ENCODE measurements at places on chromosomes 16 and 17.

DNA sequence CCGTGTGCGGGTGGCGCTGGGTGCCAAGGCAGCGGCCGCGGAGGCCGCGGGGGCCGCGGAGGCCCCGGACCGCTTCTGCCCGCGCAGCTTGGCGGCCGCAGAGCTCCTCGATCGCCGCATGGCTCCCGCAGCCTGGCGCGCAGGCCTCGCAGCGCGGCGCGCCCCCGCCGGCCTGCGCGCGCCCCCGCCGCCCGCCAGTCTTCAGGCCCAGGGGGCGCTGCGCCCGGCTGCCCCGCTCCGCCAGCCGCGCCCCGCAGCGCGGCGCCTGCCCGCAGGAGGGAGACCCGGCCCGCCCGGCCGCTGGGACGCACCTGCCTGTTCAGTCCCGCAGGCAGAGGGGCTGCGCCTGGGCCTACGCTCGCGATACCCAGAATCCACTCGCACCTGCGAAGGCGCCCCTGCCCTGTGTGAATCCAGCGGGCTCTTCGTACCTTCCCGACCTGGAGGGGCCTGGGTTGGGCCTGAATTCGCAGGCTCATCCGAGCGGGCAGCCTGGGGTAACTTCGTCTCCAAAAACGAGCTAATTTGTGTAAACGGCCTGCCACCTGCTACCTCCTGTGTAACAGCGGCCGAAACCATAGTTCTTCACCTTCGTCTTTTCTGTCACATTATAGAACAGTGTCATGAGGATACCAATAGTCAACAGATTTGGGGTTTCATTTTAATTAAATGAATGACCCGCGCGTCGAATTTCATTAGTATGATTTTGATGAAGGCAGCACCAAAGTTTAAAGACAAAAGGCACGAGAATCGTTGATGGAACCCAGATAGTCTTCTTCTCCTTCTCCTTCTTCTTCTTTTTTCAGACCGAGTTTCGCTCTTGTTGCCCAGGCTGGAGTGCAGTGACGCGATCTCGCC, at the start of gene CENPV:
TSS of gene CENPV (minus strand) at position 153 of the 858 bp plus-strand sequence. CDS start at position 120, 33 bp downstream.
- DNase-seq = peak; percentile 53

DNA sequence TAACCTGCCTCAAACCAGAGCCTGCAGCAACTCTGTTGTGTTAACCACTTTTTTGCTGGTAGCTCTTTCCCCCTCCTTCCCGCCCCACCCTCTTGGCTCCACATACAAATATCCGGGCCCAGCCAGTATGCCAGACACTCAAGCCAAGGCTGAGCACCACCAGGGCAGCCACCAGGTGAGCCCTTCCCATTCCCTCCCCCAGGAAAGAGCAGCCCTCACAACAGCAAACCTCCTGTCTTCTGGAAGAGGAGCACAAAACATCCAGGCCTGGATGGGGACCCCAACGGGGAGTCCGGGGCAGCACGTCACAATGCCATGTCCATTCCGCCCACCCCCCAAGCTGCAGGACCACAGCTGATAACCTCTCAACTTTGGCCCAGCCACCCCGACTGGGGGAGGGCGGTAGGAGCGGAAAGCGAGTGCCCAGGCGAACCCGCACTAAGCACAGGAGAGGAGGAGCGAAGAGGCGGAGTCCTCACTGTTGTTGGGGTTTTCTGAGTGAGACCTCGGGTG, 757 bp downstream of the ORMDL3 start:
- no peak for DNase-seq

DNA sequence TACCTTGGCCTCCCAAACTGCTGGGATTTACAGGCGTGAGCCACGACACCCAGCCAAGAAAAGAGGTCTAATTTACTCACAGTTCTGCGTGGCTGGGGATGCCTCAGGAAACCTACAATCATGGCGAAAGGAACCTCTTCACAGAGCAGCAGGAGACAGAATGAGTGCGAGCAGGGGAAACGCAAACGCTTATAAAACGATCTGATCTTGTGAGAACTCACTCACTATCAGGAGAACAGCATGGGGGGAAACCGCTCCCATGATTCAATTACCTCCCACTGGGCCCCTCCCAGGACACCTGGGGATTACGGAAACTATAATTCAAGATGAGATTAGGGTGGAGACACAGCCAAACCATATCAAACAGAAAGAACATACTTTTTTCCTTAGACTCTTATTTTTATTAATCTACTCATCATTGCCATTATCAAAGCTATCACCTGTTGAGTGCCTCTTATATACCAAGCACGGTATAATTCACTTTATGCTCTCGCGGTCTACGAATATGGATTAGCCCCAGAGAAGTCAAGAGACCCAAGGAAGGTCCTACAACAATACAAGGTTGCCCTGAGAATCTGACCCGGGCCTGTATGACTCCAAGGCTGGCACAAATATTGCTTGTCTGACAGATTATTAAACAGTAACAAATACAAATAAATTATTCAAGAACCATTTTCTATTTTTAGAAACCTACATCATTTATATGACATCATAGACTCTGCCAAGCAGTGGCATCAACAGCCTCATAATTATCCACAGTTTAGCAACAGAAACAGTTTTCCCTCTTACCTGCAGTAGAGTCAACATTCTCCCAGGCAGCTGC, 2.4 kb downstream of the POLR3K start:
- no peak for DNase-seq

- DNase-seq = no peak
Measured at GRCh38 chr17:7406235-7406825, 1.3 kb upstream of the NLGN2 start.

DNA sequence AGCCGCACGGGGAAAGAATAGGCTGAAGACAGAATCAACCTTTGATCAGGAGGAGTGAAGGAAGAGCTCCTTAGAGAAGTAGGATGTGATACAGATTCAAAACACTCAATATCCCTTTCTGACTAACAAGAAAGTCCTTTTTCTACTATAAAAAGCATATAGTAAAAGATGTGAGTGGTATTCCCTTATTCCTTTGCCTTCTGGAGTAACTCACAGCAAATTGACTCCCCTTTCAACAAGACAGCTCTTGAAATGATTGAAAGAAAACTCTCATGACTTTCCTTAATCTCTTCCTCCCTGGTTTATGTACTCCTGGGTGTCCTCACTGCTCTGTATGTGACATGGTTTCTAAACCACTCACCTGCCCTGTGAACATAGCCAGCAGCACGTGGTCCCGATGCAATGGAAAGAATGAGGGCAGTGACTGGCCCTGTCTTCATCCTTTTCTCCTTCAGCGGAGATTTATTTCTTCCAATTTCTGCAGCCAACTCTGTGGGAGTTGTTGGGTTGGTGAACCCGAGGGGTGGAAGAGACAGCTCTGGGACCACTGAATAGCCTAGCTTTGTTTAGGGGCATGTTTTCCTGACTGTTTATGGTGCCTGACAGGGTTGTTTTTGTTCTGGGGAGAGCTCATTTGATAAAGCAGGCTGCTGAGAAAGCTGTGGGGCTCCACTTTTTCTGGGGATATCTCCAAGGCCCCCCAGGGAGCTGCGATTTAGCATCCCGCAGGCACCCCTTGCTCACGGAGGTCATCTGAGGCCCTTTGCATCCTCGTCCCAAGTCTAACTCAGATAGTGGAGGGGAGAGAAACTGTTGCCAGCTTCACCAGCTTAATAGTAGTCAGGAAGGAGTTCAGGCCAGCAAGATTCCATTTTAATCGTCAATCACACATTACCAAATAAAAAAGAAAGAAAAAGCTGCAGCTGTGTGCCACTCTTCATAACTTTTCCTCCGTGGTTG, 46.7 kb downstream of the MAP2K6 start:
- no peak for DNase-seq

- no peak for DNase-seq
Measured at GRCh38 chr16:74718741-74719610, 18.3 kb upstream of the MLKL start.

GRCh38 chr16:66155933-66156332, 210.6 kb upstream of the CDH5 start:
- no peak for DNase-seq

- no peak for DNase-seq
Measured at GRCh38 chr16:77063676-77064016, 127.3 kb upstream of the MON1B start.

DNA sequence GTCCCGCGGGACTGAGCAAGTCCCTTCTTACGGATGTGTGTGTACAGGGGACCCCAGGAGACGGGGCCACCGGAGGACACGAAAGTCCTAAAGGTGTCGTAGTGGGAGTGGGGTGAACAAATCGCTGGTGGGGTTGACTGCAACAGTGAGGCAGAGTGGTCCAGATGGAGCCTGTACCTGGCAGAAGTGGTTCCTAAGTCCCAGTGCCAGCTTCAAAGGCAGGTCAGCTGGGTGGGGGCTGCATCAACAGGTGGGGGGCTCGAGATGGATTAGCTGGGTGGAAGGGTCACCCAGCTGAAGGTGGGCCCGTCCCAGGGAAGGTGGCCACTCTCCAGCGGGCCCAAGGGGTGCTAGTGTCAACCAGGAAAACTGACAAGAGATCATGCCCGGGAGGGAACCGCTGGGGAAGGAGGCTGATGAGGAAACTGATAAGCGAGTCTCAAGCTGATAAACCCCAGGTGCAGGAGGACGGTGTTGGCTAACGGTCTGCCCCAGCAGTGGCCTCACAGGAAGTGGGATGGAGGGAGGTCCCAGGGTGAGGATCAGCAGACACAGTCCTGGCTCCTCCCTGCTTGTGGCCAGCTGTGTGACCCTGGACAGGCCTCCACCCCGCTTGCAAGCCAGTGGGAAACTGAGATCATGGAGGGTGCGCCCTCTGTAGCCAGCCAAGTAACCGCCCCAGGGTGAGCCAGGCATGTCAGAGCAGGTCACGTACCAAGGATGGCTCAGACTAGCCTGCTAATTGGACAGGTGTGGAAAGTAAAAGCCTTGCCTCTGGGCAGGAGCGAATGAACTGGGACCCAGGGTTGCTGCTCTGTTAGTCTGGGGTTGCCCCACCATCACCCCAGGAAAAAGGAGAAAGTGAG, 1.0 kb downstream of the ORAI3 start:
- DNase-seq = peak; percentile 21

- no peak for DNase-seq
Measured at GRCh38 chr17:17198281-17198680, 7.9 kb downstream of the PLD6 start.

DNA sequence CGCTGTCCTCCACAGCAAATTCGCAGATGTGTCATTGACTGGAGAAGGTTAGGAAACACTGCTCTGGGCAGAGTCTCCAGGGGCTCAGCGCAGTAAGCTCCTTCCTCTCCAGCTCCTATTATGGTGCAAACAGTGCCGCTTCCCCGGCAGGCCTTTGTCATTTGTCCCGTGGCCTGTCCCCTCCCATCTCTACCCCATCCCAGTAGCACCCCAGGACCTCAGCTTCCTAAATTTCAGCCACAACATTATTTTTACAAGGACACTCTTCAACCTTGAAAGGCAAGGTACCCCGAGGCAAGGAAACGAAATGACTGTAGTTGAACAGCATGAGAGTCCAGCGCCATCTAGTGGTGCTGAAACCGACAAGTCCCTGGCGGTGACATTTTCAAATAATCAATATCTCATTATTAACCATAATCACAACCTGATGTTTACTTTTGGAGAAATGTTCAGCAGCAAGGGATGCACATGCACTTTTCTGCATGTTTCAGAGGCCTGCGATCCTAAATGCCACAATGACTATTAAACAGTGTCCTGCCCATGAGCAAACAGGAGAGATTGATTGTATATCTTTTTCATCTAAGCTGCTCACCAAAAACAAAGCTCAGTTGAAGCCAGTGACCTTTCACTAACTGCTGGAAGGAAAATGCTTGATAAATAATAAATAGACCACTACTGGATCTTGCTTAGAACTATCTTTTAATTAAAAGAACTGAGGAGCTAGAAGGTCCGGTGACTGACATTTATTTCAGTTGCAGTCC, 16.5 kb downstream of the MRPS23 start:
- DNase-seq = peak; percentile 64

DNA sequence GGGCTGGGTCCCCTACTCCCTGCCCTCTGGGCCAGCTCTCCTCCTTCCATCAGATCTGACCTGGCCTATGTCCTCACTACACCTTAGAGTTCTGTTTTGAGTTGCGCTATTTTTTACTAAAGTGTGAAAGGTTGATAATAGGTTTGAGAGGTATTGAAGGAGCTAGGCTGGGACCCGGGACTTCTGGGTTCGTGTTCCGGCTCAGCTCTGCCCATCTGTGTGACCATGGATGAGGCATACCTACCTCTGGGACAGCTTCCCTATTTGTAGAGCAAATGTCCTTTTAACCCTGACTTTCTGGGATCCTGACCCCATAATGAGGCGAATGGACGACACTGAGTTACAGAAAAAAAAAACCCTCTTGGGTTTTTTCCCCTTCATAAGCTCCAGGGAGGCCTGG, 36.0 kb downstream of the IL21R start:
- DNase-seq = no peak
